ENCODE measurements at places on chromosomes 1 and 21.
A peak's percentile ranks its signal among the peaks of the same experiment; 100 is the strongest.

GRCh38 chr1:210951279-210951678 is 182.7 kb downstream of the KCNH1 start:
- no peak for DNase-seq

DNA sequence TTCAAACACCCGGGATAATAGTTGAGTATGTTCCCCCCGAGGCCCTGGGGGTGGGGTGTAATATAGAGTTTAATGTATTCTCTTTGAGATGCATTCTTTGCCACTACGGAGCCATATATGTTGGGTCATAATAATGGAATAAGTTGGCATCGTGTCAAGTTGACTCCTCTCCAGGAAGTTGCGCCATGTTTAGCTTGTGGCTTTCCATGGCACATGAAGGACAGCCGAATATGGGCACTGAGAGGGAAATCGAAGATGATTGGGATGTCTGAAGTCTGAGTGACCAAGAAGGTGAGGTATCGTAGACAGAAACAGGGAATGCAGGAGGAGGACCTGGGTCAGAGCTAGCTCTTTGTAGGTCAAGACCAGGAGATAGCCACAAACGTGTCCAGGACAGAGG is 92.6 kb downstream of the PAX7 start:
- no peak for DNase-seq

GRCh38 chr1:39293375-39294070 is 89.0 kb downstream of the MACF1 start:
- no peak for DNase-seq

DNA sequence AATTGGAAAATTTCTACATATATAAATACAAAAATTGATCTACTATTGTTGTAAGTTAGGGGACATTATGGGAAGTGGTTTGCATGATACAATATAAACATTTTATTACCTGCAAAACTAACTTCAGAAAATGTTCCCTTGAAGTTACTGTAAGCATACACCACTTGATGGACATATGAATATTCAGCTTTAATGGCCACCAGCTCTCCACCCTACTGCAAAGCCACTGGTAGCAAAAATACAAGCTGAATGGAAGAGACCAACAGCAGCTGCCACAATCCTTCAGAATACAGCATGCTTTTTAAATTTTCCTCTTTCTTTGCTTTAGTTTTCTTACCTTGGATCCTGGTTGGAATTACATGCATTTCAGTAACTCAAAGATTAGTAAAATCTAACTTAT is 69.8 kb downstream of the COQ8A start:
- DNase-seq: no peak

DNA sequence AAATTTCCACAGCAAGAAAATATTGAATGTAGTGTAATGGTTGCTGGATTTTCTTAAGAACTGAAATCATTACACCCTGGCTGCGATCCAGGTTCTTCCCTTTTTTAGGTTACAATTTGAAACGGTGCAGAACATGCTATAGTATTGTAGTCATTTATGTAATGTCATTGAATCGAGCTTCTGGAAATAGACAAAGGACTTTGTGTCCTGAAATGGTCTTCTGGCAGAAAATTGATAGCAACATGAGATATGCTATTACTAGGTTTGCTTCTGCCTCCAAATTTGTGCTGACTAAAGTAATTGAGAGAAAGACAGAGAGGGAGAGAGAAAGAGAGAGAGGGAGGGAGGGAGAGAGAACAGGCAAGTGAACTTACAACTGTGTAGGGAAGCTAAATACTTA is 146.2 kb upstream of the NFIA start:
- DNase-seq: no peak

- peak; percentile 10 for DNase-seq
These were observed 39.1 kb upstream of the ID3 start for GRCh38 chr1:23598424-23598823.

DNA sequence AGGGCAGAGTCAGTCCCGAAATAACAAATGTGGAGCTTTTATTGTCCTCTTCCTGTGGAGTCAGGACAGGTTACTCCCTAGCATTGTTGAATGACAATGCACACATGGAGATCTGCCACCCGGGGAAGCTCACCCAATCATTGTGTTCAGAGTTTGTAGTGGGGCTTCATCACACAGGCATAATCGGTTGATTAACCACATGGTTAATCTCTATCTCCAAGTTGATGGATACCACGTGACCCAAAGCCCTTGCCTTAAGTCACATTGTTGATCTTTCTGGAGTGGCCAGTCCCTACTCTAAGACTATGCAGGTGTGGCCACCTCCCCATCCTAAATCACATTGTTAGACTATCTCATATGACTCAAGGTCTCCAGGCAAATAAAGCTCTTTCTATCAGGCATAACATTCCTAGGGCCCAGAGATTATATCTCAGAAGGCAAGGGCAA is 2.6 kb upstream of the C1orf141 start:
- no peak for DNase-seq

- no peak for DNase-seq
These were observed 494 bp downstream of the SF3B4 start for GRCh38 chr1:149927056-149927562.

GRCh38 chr1:234313171-234313570 is 60.1 kb upstream of the COA6 start:
- no peak for DNase-seq

DNA sequence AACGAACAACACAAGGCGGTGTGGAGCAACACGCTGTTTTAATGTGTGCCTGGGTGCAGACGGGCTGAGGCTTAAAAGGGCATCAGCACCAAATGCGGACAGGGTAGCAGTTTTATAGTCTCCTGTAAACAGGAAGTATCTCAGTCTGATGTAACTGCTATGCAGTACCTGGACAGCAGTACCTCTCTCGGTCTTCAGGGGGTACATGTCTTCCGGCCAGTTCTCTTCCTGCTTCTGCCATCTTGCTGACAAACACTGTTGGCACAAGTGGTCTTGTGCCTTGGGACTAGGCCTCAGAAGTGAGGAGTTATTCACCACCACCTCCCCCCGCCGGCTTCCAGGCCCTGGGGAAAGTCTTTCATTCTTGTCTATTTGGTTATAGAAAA is 49.7 kb upstream of the APOBEC4 start:
- no peak for DNase-seq

DNA sequence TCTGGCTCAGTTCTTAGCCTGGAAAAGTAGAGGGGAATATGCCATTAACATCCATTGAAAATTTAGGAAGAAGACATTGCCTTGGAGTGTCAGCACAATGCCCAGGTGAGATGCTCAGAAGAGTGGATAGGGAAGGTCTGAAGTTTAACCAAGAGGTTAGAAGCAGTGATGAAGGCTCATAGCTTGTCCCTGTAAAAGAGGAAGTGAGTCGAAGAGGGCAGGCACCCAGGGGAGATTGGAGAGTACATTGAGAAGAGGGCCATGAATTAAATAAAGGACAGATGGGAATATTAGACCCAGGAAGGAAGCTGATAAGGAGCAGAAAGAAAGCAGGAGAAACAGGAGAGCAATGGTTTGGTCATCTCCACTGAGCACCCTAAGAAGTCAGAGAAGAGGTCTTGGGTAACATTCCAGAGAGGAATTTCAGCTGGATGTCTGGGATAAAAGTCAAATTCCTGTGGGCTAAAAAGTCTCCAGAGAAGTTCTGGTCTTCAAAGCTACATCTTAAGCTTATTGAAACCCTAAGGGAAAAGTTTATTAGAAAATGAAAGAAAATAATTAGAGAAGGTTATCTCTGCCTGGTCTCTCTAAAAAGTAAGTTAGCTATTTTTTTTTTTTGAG is 17.3 kb downstream of the C8B start:
- no peak for DNase-seq

GRCh38 chr1:227532019-227532619 is 31.2 kb upstream of the ZNF678 start:
- no peak for DNase-seq

- DNase-seq: no peak
These were observed 12.8 kb downstream of the TNNI3K start for GRCh38 chr1:74247881-74248528.

DNA sequence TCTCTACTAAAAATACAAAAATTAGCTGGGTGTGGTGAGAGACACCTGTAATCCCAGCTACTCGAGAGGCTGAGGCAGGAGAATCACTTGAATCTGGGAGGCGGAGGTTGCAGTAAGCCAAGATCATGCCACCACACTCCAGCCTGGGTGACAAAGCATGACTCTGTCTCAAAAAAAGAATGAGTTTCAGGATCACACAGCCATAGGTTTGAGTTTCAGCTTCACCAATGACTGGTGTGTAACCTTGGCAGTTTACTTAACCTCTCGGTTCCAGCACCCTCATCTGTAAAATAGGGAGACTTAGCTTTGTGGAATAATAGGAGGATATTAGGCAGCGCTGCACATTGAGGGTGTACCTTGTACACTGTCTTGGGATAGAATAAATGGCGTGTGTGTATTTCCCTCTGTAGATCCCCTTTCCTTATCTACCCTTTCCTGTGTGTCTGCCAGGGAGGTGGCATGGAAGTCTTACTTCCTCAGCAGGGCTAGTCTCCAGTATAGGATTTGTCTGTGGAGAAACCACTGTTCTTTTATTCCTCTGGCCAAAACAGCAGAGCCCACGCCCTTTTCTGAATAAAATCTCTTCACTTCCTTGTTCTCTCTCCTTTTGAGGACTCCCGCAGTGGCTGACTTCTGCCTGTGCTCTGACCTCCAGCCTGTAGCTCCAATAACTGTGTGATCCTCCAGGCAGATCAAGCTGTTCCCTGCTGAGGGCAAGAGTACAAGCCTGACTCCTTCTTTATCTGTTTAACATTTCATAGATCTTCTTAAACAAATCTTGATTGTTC is 90.4 kb downstream of the HHAT start:
- no peak for DNase-seq

GRCh38 chr1:44318097-44319088 is 36.7 kb downstream of the ERI3 start:
- DNase-seq: no peak

- DNase-seq: no peak
These were observed 61.7 kb downstream of the GPR137B start for GRCh38 chr1:236204039-236204438.

DNA sequence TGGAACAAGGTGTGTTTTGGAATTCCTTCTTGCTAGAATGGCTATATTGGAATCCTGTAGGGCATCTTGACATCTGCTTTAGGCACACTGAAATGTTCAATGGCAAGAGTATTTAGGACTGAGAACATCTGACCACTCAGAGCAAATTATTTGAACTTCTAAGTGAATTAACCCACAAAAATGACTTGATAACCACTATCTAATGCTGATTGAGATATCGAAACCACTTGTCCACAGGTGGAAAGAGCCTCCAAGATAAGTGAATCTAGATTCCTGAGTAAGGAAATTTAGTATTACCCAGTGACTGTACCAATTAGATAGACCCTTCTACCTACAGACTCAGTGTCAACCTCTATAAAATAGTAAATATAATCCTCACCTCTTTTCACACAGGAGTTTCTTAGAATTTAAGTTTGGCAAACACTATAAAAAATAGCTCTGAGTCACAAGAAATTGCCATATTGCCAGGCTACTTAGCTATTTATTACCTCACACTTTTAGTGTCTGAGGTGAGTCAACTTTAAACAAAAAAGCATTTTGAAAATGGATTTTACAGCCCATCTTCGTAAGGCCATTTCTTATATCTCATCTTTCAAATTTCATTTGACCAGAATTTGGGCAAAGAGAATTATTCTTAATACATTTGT is 421.8 kb downstream of the PTBP2 start:
- DNase-seq: no peak

DNA sequence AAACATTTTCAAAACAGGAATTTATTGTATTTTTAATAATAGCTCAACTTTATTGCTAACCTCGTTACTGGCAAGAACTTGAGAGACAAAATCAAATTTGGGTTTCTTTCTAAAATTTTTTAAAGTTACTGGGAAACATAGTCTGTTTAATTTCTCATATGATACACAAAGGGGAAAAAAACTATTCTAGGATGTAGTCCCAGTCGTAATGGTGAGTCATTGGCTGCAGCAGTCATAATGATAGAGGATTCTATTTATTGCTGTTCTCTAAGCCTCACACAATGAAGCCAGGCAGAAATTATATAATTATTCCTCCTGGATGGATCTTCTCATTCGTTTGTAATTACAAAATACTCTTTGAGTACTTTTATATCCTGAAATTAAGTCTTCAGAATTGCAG is 326.5 kb upstream of the SGIP1 start:
- DNase-seq: no peak

DNA sequence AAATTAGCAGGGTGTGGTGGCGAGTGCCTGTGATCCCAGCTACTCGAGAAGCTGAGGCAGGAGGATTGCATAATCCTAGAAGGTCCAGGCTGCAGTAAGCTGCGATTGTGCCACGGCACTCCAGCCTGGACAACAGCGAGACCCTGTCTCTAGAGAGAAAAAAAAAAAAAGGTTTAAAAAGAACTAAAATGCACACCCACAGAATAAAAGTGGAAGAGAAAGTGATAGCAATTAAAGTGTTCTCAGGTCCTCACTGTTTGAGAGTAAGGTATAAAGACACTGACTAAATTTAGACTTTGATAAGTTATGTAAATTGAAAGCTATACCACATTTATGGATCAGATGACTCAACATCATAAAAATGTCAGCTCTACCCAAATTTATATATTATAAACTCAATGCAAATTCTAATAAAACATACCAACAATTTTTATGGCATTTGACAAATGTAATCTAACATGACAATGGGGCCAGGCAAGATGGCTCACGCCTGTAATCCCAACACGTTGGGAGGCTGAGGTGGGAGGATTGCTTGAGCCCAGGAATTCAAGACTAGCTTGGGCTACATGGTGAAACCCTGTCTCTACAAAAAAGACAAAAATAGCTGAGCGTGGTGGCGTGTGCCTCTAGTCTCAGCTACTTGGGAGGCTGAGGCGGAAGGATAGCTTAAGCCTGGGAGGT is 11.8 kb downstream of the ZBTB17 start:
- no peak for DNase-seq
